Cortex of kidney (tissue), 1 donor: ENCODE measurements at places on chromosomes 16 and 17.

- DNase-seq, result no peak
These were observed 18.6 kb downstream of the CREBBP start for GRCh38 chr16:3861808-3862451.

- DNase-seq, result no peak
These were observed 643 bp downstream of the HSDL1 start for GRCh38 chr16:84144209-84144858.

DNA sequence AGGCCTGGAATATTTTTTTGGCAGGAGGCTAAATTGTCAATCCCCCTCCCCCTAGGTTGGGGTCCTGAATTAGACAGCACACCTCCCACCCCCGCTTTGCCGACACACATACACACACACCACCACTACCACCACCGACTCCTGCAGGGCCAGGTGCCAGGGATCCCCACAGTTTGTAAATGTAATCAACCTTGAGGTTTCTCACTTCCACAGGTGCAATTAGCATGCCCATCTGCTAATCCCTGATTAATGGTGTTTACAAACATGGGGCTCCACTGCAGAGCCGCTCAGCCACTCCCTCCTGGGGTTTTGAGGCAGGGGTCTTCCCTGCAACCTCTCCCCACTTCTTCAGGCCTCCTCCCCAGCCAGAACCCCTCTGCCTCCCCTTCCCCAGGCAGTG is 11.8 kb downstream of the MRM1 start:
- no peak for DNase-seq

DNA sequence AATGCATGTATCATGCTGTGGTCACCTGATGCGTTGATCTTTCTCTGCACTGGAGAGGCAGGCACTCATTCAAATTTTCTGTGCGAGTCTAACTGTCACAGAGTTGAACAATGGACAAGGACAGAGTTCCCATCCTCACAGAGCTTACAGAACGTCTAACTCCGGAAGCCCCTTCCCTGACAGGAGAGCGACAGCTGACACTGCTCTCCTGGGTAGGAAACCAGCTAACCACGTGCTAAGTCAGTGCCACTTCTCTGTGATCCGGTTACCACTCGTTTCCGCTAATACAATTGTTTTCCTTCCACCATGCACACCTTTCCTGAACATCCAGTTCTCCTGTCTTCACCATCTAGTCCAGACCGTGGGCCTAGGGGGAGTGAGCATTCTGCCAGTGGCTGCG is 11.3 kb downstream of the KLHDC4 start:
- no peak for DNase-seq
